ENCODE measurements at places on chromosomes 11 and 22. TPM values are rescaled to one million over a fixed set of nuclear protein-coding genes. Genes with fewer than 3 reads are reported as not detected.

DNA sequence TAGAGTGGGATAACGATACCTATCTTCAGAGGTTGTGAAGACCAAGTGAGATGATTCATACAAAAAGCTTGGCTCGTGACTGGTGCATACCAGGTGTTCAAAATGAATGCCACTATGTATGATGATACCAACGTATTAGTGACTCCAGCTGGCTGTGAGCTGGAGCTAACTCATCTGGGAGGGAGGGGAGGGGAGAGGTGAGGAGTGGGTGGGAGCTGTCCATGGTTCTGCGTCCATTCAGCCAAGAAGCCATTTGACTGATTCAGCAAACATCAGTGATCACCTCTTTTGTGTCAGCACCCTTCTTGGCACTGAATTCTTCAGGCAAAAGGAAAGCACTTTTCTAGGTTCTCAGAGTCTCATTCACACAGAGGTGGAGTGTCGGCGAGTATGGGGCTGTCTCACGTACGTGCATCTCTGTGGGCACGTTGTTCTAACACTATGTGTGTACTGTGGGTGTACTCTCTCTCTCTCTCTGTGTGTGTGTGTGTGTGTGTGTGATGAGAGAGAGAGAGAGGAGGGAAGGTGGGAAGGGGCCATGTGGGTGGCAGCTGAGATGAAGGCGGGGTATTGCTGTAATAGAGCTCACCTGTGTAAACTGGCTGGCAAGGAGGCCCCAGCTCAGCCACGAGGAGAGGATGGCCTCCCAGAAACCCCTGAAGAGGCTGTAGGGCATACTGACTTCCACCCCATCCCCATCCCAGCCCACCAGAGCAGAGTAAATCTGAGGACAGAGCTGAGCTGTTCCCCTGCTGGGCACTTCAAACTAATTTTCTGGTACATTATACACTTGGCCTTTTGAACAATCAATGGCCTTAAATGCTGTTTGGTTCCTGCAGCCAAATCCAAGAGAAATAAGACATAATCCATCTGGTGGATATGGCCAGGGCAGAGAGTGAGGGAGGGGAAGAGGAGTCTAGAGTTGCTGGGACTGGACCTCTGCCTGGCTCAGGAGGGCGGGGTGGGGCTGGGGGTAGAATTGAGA lies 96.1 kb upstream of the THY1 start:
- no peaks in the 10 kb centered on the region for H3K4me1 ChIP-seq
- no peak overlapping the region for H3K4me3 ChIP-seq
- no peak for DNase-seq
- no peak overlapping the region for H3K27ac ChIP-seq
- H3K27me3 ChIP-seq: no peaks in the 10 kb centered on the region
- no peaks in the 10 kb centered on the region for H3K36me3 ChIP-seq

SLC5A12 gene
- total RNA-seq: not detected

CLDN5 gene
- total RNA-seq: 43.7 TPM

CST6 gene
- 14.0 TPM for total RNA-seq

- no peaks in the 10 kb centered on the region for H3K4me1 ChIP-seq
- no peak overlapping the region for H3K4me3 ChIP-seq
- no peaks in the 10 kb centered on the region for H3K36me3 ChIP-seq
- no peaks in the 10 kb centered on the region for H3K27me3 ChIP-seq
- no peak overlapping the region for H3K27ac ChIP-seq
- DNase-seq: no peak
These were observed 16.9 kb upstream of the AMOTL1 start for GRCh38 chr11:94751218-94751609.

DNA sequence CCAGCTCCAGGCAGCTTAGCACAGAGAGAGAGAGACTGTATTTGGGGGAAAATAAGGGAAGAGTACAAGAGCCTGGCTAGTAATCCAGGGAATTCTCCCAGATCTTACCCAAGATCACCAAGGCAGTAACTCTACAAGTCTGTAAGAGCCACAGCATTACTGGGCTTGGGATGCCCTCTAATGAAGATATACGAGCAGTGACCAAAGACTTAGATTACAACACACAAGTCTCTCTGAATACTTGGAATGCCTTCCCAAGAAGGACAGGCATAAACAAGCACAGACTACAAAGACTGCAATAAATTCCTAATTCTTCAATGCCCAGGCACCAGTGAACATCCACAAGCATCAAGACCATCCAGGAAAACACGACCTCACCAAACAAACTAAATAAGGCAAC lies 17.7 kb downstream of the DNAJC24 start:
- no peak overlapping the region for H3K4me3 ChIP-seq
- DNase-seq: no peak
- H3K27me3 ChIP-seq: no peaks in the 10 kb centered on the region
- H3K36me3 ChIP-seq: peaks cover 1% of the 10 kb centered on the region

CDHR5 gene
- not detected for total RNA-seq

DNA sequence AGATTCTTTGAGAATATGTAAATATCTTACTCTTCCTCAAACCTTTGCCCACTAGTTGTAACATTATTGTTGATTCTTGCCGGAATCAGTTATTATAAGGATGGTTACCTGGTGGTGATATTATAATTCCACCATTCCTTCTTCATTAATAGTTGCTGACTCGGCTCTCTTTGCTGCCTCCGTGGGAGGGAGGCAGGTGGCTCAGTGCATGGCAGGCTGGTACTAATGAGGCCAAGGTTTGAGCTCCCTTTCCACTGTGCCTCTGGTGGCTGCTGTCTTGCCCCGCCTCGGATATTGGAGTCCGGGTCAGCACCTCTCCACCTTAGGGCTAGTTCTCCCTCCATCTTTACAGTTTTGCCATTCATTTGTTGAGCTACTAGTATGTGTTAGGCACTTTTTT lies 12.7 kb downstream of the CD6 start:
- no peak for DNase-seq
- no peak overlapping the region for H3K4me3 ChIP-seq
- no peak overlapping the region for H3K27ac ChIP-seq
- H3K4me1 ChIP-seq: no peaks in the 10 kb centered on the region
- H3K36me3 ChIP-seq: no peaks in the 10 kb centered on the region

FAM181B gene
- total RNA-seq: 1.9 TPM

PIK3C2A gene
- 100 TPM for total RNA-seq

- H3K4me1 ChIP-seq: no peaks in the 10 kb centered on the region
- DNase-seq: no peak
- no peak overlapping the region for H3K4me3 ChIP-seq
- no peaks in the 10 kb centered on the region for H3K27me3 ChIP-seq
- no peak overlapping the region for H3K27ac ChIP-seq
These were observed 61.6 kb downstream of the OR10A6 start for GRCh38 chr11:7869467-7869866.

OR52I2 gene
- total RNA-seq: not detected

DNA sequence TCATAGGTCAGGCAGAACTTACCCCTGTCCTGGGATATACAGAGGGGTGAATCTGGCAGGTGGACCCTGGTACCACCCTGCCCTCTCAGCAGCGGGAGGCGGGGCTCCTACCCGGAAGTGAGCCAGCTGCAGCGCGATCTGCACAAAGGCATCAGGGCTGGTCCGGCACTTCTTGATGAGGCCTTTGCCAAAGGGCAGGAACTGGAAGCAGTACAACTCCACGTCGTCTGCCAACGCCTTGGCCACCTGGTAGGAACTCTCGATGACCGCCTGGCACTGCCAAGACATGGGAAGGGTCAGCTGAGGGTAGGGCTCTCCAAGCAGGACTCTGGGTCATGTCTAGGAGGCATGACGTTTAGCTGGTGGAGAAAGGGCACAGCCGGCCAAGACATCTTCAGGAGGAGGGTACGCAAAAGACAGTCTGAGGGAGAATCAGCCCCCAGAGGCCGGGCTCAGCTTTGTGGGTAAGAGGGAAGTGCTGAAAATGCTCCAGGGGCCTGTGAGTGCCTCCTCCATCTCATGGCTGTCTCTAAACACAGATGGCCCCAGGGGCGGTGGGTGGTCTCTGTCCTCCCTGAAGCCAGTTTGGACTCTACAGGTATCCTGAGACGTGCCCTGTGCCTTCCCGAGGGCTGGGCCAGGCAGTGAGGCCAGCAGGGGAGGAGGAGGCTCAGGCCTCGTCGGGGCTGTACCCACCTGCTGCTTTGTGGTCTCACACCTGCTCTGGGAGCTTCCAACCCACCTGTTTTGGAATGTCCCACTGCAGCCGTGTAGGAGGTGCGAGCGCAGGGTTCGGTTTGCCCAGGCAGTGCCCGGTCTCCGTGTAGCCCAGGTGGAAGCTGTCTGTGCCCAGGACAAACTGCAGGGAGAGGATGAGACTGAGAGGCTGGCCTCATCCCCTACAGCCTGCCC lies 6.7 kb downstream of the CPT1B start:
- no peak overlapping the region for H3K27ac ChIP-seq
- no peaks in the 10 kb centered on the region for H3K27me3 ChIP-seq
- H3K4me3 ChIP-seq: no peak overlapping the region
- H3K36me3 ChIP-seq: no peaks in the 10 kb centered on the region

FAM227A gene
- total RNA-seq: 0.78 TPM

Data from aorta (tissue), 5 donors.